ENCODE measurements at places on chromosomes 2 and 18.

DNA sequence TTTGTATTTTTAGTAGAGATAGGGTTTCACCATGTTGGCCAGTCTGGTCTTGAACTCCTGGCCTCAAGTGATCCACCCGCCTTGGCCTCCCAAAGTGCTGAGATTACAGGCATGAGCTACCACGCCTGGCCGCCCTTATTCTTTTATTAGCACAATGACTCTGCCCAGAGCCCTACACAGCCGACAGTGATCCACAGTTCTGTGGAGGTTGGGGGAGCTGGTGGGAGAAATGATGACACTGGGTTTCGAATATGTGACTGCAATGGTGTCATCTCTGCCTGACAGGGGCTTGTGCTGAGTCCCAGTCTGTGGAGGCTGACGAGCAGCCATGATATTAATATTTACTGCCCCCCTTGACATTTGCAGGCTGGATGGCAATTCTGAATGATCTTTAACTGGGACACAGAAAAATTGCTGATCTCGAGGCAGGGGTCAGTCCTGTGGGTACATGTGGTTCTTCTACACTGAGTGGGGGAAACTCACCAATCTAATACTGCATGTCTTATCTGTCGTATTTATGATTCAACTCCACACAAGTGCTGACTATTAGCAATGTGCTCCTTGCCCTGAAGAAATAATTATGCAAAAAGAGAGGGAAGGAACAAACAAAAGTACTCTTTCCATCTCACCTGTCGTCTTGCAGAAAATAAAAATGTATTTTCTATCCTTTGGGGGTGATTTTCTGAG lies 6.3 kb upstream of the CTAGE1 start:
- DNase-seq, result no peak

GRCh38 chr2:27925766-27926472 lies 35.4 kb downstream of the BABAM2 start:
- DNase-seq, result peak; percentile 64

DNA sequence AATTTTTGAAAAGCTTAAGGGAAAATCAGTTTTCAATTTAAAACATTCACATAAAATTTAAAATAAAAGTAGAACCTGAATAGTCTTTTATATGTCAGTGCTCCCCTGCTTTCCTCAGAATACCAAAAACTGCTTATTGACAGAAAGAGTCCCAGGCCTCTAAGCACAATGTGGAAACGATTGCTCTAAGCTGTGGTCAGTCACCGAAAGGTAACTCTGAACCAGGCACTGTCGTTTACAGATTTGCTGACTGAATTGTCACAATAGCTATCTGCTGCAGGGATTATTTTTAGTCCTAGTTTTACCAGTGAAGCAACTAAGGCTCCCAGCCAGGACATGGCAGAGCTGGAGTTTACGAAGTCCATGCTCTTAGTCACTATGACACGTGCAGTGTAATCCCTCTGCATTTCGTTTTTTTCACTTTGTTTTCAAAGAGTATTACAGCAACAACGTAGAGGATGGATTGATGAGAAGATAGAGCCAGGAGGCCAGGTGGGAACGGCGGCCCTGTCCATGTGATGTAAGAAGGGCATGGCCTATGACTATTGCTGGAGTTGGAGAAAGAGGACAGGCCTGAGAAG lies 28.1 kb upstream of the TMEM247 start:
- no peak for DNase-seq

- DNase-seq, result peak; percentile 55
Measured at GRCh38 chr18:51278045-51278649, 80.7 kb upstream of the MEX3C start.

DNA sequence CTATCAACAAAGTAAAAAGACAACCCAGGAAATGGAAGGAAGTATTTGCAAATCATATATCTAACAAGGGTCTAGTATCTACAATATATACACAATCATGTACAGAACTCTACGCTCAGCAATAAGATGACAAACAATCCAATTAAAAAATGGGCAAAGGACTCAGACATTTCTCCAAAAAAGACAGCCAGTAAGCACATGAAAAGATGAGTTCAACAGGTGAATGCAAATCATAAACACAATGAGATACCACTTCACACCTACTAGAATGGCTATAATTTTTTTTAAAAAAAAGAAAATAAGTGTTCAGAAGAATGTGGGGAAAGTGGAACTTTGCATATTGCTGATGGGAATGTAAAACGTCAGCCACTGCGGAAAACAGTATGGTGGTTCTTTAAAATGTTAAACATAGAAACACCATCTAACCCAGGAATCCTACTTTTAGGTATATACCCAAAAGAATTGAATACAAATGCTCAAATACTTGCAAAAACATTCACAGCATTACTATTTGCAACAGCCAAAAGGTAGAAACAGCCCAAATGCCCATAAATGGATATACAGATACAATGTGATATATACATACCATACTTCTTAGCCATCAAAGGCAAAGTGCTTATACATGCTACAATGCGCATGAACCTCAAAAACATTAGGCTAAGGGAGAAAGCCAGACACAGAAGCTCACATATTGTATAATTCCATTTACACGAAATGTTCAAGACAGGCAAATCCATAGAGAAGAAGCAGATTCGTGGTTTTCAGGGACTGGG lies 121.2 kb downstream of the CABYR start:
- DNase-seq, result no peak

DNA sequence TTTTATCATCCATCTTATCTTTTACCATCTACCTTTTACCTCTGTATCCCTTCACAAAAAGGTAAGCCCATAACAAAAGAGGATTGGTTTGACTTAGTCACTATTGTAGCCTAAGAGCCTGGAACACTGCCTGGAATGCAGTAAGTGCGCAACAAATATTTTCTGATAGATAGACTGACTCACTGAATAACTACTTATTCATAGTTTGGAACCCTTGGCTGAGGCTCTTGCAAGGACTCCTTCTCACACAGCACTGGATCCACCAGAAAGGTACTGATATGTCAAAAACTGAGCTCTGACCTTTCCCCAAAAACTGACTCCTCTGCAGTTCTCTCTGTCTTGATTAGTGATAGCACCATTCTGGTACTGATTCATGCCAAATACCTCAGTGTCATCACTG lies 426.7 kb downstream of the SETBP1 start:
- no peak for DNase-seq

DNA sequence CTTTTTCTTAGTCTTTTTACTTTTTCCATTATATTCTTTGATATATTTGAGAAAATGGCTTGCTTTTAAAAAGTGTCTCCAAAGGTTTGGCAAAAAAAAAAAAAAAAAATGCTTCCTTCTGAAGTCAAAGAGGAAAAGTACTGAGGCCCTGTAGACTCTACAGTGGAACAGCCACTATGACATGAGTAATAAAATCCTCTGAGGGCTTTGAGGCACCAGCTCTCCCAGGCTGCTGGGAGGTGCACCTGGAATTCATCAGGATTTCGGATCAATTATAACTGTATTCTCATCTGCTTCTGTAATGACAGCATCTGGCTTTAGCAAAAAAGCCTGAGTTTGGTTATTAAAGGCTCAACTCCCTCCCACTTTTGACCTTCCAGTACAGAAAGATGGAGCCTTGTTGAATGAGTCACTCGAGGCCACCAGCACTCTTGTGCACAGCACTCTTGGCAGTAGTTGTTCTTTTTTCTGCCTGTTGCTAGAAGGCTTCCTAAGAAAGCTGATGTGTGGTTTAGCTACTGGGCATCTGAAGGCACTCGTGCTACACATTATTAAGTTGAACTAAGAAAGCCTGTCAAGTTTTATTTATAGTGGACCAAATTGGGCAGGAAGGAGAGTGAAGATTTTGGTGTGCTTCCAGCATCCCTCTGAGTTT lies 131.3 kb downstream of the PRPF40A start:
- peak; percentile 45 for DNase-seq
